WTC11 (cell line): ENCODE measurements at places on chromosomes 7 and 10. TPM values are rescaled to one million over a fixed set of nuclear protein-coding genes. Genes with fewer than 3 reads are reported as not detected.

Gene ZNF248
- 1.9 to 2.6 TPM (median 2.3 TPM) in 3 replicates for total RNA-seq

GRCh38 chr7:28729281-28729680, 228.8 kb downstream of the TRIL start:
- no peak for DNase-seq

GRCh38 chr7:155311826-155312537, 14.3 kb downstream of the INSIG1 start:
- DNase-seq = no peak

DNA sequence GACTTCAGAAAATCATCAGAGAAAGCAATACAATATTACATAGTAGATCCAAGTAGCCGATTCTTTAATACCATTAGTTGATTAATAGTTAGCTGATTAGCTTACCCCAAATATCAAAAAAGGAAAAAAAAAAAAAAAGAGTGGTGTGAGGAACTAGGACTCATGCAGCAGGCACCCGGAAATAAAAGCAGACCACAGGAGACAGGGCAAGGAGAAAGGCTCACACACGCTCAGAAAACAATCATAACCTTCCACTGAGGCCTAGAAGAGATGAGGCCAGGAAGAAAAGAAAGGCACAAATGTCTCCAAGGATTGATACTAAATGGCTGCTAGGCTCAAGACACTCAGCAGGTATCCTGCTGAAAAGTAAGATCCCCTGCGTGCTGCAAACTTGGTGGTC, 25.9 kb downstream of the TRDMT1 start:
- DNase-seq = no peak

- DNase-seq = no peak
These were observed 273.9 kb downstream of the RPS24 start for GRCh38 chr10:78307576-78307975.
